BE2C (cell line): ENCODE measurements at places on chromosomes 11 and 22.

DNA sequence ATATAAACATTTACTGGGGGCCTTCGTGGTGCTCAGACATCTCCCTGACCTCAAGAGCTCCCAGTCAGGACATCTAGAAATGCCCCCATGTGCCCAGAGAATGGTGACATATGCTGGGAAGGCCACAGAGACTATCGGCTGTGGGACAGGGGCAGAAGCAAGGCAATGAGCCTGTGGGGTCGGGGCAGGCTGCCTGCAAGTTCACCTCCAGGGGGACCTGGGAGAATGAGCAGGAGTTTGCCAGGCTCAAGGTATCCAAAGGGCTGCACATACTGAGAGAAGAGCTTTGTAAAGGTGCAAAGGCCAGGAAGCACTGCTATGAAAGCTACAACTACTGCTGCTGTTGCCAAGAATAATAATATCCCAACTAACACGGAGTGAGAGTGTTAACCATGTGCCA, 233.9 kb downstream of the TENM4 start:
- no peak for DNase-seq

- DNase-seq = no peak
These were observed 74.3 kb downstream of the SCN3B start for GRCh38 chr11:123580137-123580536.

DNA sequence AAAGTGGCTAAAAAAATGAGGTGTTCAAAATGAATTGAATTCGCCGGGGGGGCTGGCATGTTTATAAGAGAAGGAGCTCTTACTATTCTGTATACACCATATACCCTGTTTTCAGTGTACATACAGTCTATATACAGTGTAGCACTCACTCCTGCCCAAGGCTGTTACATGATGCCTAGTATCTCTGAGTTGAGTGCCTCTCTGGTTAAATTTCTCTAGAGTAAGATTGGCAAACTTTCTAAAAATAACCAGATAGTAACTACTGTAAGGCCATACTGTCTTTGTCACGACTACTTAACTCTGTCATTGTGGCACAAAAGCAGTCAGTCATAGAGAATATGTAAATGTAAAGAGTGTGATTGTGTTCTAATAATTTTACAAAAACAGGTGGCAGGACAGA, 58.1 kb downstream of the PHF21A start:
- no peak for DNase-seq

DNA sequence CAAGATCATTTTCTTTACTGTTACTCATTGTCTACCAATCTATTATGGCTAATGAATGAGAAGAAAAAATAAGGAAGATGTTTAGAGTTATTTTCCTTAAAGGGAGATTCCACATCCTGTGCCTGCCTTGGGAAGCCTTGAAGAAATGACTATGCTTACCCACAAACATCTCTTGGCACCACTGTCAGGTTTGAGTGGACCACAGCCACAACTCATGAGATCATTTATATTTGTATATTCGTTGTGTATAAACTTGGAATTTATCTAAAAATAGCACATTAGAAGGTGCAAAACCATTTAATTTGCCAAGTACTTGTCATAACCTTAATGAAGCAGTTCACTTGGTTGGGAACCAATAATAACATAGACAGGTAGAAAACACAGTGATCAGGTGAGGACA, 740.8 kb downstream of the DLG2 start:
- no peak for DNase-seq

DNA sequence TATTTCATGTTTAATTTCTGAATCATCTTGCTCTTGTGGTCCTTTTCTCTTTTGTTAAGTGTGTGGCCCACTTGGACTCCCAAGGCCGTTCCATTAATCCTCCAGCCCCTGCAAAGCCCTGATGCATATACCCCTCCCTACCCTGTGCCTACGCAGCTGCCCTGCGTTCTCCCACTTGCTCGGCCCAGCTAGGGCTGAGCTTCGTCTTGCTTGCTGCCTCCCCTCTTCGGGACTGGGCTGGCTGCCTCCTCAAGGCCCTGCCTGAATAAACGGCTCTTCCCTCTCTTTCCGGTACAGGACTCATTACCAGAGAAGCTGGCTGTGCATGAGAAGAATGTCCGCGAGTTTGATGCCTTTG, 28.5 kb downstream of the ARHGAP1 start:
- no peak for DNase-seq

GRCh38 chr11:99952816-99953215, 734.3 kb upstream of the ARHGAP42 start:
- no peak for DNase-seq
